Stimulated activated CD4-positive, alpha-beta T cell treated with anti-CD3 and anti-CD28 coated beads, Interleukin-1b, Interleukin-23, amount 100 ng/mL, for 1 hour (primary cell): ENCODE measurements at places on chromosomes 3 and 15.

DNA sequence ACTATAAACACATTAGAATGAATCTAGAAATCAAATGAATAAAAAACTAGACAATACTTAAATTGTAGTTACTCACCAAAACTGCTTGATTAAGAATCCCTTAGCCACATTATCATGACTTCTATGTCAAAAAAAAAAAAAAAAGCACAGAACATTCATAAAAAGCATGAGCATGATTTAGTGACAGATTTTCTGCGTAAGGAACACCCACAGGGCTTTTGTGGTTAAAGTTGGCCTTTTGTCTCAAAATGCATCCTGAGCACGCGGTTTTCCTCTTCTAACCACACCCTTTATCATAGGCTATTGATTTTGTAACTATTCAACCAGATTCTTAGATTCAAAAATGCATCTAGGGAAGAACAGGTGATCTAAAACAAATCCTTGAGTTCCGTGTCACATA lies 334.0 kb upstream of the NR2F2 start:
- DNase-seq, result no peak

DNA sequence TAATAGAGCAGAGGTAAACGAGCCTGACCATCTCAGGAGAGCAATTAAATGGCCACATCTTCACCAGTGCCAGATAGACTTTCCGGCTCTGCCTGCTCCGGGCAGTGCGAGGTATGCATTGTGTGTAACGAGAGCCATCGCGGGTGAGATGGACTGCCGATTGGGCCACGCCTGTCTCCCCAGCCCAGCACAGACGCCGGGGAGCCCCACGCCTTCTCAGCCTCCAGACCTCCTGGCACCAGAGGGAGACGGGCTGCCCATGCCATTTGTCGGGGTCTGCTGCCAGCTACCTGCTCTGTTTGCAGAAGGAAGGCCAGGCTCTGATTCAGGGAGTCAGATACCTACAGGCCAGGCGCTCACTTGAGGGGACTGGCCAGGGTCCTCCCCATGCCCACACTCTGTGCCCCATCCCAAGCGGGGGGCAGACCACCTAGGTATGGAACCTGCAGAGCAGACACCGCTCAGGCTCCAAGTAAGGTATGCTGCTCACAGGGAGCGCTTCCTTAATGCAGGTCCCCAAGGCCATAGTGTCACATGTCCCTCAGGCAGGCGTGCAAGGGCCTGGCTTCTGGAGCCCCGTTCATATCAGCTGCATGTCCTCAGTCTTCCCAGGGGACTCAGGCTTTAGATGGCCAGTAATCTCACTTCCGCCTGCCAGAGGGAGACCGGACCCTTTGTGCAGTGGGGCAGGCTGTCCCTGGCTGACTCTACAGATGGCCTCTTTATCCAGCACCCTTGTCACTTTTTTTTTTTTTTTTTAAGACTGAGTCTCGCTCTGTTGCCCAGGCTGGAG lies 62.2 kb downstream of the DNAJB8 start:
- no peak for DNase-seq

DNA sequence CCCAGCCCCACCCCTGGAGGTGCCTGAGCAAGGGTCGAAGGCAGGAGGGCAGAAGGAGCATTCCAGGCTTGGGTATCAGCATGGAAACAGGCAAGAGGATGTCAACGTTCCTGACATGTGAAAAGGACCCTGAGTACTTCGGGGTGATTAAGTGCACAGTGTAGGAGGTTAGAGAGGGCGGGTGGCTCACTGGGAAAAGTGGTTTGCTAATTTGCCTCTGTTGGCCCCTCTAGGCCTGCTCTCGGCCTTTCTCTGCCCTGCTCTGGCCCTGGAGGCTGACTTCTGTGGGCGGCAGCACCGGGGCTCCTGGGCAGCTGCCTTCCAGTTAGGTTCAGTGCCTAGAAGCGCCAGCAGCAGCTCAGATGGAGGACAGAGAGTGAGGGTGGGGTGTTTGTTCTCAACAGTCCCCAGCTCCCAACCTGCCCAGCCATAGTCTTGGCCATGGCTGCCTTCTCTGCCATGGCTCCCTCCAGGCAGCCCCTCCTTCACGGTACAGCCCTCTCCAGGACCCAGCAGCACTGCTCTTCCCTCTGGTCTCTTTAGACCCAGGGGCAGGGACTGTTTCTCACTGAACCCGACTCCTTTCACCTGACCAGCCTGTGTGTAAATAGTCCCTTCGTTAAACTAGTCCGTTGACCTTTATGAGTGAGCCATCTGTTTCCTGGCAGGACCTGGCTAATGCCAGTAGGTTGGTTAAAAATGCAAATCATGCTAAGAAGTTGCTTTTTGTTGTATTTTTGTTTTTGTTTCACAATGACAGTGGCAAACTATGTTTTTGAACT lies 107.1 kb upstream of the TPM1 start:
- DNase-seq, result no peak

DNA sequence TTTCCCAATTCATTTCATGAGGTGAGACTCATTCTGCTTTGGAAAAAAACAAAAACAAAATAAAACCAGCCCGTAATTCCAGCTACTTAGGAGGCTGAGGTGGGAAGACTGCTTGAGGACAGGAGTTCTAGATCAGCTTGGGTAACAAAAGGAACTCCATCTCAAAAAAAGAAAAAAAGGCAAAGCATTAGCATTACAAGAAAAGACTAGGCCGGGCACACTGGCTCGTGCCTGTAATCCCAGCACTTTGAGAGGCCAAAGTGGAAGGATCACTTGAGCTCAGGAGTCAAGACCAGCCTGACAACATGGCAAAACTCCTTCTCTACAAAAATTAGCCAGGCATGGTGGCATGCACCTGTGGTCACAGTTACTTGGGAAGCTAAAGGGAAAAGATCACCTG lies 33.9 kb downstream of the TRPM7 start:
- no peak for DNase-seq

- no peak for DNase-seq
Observed at GRCh38 chr15:74022706-74023470, 28.4 kb downstream of the PML start.

GRCh38 chr3:49416867-49417266 lies 4.6 kb downstream of the TCTA start:
- no peak for DNase-seq

- DNase-seq, result no peak
Observed at GRCh38 chr15:33445984-33446383, 135.2 kb downstream of the RYR3 start.

DNA sequence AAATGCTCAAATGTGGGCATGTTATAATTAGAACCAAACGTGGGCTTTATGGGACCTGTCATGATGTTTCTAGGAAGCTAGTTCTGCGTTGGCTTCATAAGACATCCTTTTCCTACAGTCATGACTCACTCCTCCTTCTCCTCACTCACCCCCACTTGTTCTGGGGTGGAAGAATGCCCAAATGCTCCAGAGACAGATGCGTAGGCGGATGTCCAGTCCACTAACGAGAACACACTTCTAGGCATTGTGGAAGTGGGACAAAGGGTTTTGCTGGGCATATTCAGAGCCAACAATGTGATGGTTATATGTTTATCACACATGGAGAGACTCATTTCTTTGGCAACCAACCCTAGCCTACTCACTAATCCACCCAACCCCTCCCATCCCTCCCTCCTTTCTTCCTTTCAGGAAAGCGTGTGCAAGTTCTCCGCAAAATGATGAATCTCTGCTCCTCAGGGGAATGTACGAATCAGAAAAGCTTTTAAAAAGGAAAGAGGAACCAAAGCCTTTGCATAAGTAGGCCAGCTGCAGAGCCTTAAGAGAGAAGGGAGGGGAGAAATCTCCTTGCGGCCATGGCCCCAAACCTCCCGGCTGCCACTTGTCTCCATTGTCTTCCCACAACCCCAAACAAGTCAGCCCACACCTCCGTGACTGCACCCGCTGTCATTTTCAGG lies 123.0 kb upstream of the SPRED1 start:
- DNase-seq, result no peak

DNA sequence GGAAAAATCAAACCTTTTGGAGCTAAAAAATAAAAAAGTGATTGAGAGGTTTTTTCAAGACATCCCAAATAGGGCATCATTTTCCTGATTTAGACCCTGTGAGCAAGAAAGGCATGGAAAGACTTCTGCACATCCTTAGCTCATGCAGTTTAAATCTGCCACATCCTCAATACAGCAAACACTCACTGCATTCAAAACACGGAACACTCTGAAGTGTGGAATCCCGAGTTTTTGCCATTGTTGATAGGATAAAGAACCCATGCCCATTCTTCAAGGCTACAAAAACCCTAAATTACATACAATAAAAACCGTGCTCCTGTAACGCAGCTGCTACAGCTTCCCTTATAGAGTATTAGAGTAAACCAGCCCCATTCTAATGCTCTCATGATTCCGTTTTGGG lies 346.8 kb downstream of the GABRG3 start:
- no peak for DNase-seq

DNA sequence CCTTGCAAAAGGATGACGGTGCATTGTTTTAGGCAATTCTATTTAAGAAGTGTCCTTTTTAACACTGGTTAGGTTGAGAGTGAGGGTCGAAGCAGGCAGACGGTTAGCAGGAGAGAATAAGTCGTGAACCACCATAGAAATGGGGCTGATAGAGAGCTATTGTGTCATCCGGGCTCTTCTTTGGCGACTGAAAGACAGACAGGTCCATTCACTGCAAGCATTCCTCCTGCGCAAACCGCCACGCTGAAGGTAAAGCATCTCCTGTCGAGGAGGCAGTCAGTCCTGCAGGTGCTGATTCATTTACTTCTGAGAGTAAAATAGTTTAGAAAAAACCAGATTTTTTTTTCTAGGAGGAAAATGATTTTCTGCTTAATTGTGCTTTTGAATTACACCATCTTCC lies 1002.8 kb upstream of the NR2F2 start:
- no peak for DNase-seq

DNA sequence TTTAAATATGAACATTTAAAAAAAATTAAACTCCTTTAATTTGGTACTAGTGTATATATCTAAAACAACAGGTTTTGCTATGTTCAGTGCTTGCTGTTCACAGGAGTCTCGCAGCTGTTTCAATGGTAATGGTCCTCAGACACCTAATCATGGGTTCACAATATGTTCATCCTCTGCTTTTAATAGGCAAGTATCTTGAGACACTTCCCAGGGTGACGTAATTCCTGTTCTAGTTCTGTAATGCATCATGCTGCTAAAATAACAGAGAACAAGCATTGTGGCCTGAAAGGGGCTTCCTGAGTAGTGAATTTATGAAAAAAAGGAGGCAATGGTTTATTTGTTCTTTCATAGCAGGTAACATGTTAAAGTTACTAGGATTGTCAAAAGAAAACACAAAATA lies 625.2 kb upstream of the GBE1 start:
- DNase-seq, result no peak

- DNase-seq, result no peak
Observed at GRCh38 chr3:37993067-37993455, 2.5 kb downstream of the VILL start.

GRCh38 chr15:63072023-63072650 lies 29.6 kb downstream of the TPM1 start:
- no peak for DNase-seq

GRCh38 chr3:15694628-15695027 lies 93.1 kb downstream of the BTD start:
- no peak for DNase-seq

GRCh38 chr3:194079702-194080172 lies 56.2 kb upstream of the HES1 start:
- DNase-seq, result no peak

DNA sequence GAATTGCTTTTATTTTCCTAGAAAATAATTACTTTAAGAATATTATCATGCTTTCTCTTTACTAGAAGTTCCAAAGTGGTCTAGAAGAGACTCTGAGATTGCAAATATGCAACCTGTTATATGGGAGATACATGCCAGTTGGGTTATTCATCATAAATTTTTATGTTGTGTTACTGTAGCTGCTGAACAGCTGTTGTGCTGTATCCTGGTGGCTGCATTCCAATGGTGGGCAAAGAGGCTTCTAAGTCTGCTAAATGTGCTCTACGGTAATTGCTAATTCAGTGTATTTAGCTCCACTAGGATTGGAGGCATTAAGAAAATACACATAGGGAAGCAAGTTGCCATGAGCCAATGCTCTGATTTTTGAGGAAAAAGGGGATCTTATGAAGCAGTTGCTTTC lies 409.0 kb downstream of the TUSC7 start:
- DNase-seq, result no peak

DNA sequence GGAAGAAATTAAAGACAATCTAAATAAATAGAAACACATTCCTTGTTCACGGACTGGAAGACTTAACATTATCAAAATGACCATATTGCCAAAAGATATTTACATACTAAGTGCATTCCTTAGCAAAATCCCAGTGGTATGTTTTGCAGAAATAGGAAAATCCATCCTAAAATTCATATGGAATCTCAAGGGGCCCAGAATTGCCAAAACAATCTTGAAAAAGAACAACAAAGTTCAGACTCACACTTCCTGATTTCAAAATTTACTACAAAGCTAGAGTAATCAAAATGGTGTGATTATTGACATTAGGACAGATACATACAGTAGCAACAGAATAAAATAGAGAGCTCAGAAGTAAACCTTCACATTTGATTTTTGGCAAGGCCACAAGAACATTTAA lies 515.5 kb downstream of the OCA2 start:
- no peak for DNase-seq

DNA sequence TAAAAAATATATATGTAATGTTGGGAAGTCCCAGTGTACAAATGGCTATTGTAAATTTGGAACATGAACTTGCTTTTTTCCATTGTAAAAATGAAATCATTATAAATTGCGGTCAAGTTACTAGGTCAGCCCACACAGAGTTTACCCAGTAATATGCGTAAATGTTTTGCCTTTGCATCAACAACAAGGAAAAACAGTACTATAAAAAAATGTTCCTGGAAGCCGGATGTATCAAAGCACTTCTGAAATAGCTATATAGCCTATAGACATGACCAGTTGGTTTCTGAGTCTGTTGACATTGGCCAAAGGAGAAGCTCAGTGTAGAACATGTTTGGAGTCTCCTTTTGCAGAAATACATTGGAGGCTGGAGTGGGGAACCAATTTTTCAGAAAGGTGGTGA lies 23.2 kb downstream of the CTNNB1 start:
- no peak for DNase-seq

DNA sequence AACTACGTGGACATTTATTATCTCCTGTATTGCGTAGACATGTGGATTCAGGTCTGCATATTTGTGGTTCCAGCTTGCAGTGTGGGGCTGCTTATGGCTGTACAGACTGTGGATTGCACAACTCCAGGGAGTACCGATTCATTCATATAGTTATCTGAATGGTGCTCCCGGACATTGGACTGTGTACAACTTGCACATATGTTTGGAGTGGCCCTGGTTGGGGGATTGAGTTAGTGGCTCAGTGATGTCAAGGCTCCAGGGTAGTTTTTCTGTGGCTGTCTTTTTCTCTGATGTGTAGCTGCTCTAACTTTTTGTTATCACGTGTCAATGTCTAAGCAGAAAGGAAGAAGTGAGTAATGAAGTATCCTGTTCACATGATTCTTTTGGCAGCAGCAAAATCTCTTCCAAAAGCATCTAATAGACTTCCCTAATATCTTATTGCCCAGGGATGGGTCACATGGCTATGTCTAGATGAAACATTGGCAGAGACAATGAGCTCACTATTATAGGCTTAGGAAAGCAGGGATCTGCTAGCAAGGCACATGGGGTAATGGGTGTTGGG lies 15.8 kb downstream of the ST3GAL6 start:
- DNase-seq, result no peak
